T-helper 2 cell (primary cell): ENCODE measurements at places on chromosomes 3 and 15.

GRCh38 chr3:182906036-182906435 is 74.3 kb downstream of the DCUN1D1 start:
- no peak for DNase-seq

DNA sequence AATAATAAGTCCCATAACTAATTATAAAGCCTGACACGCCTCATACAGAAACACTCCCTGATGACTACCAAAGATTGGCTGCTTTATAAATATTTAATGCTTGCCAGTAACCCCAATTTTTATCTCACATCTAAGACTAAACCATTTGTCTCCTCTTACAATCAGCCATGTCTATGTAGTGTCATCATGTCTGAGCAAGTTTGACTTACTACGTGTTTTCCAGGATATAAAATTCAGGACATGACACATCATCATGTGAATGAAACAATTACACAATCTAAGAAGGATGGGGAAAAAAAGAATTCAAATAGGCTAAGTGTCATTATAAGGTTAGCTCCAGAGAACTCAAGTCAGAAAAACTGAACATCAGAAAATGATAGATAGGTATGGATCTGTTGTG is 208.7 kb downstream of the MECOM start:
- no peak for DNase-seq

GRCh38 chr3:159660901-159661300 is 327.7 kb upstream of the IL12A start:
- no peak for DNase-seq

DNA sequence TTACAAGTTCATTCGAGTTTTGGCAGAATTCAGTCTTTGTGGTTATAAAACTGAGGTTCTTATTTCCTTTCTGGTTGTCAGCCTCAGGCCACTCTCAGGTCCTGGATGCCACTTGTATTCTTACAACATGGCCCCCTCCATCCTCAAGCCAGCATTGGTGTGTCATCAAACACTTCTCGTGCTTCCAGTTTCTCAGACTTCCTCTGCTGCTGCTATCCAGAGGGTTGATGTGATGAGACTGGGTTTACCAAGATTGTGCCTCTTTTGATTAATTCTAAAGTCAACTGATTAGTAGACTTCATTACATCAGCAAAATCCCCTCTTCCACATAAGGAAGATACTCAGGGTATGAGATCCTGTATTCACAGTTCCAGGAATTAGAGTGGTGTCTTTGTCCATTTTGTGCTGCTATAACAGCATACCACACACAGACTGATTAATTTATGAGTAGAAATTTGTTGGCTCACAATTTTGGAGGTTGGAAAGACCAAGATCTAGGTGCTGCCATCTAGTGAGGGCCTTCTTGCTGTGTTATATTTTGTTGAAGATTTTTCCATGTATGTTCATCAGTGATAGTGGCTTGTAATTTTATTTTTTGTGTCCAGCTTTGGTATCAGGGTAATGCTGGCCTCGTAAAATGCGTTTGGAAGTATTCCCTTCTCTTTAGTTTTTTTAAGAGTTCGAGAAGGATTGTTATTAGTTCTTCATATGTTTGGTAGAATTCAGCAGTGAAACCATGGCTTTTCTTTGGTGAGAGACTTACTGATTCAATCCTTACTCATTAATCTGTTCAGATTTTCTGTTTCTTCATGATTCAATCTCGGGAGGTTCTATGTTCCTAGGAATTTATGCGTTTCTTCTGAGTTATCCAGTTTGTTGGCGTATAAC is 11.1 kb downstream of the LRCH3 start:
- DNase-seq: peak; percentile 73

DNA sequence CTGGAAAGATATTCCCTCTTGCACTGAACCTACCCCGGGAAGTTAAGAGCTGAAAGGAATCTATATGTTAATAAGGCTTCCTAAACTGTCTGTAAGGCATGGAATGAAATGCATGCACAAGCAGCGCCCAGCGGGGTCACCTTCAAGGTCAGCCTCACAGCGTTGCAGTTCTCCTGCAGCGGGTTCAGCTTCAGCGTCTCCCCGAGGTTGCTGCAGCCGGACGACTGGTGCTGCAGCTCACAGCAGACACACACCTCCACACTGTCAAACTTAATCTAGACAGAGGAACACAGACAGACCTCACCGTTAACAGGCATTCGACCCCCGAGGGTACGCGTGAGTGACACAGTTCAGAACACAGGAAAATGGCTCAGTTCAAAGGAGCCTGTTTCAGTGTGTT is 73.3 kb downstream of the NSMCE3 start:
- DNase-seq: no peak

GRCh38 chr15:35738370-35738769 is 192.4 kb upstream of the DPH6 start:
- DNase-seq: no peak

DNA sequence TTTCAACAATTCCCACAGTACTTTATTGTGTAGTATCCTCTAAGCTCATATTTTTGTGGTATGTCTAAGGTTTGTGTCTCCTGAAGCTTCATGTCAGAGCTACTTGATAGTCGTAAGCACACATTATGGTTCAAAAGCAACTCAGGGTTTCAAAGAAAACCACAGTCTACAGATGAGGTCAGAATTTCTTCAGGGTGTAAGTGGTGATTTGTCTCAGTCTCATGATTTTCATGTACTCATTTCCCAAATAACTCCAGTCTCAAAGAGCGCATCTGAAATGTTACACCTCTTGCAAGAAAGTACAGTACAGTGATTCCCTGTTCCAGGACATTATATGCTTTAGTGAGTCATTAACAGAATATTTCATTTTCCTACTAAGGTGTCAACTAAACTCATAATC is 47.5 kb upstream of the SSR3 start:
- DNase-seq: peak; percentile 80

DNA sequence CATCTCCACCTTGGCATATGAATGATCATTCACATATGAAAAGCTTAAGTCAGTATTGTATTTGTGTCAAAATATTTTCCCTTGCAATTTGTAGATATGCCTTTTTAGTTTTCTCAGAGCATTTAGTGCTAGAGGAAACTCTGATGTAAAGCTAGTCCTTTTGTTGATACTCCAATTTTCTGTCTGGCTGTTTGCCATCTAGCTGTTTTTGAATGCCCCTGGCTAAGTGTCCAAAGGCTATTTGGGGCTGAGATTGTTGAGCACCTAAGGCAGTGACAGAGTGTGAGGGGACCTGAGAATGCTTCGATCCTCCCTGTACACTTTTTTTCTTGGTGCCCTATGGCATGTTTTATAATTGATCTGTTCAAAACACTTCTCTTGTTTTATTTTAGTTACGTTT is 3.1 kb downstream of the SLC51B start:
- DNase-seq: no peak

GRCh38 chr15:45093622-45094357 is 20.2 kb downstream of the DUOX2 start:
- no peak for DNase-seq
